ENCODE measurements at places on chromosomes 3 and 15.

- DNase-seq = peak; percentile 2
Observed at GRCh38 chr15:54803134-54803808, 393.5 kb downstream of the RSL24D1 start.

DNA sequence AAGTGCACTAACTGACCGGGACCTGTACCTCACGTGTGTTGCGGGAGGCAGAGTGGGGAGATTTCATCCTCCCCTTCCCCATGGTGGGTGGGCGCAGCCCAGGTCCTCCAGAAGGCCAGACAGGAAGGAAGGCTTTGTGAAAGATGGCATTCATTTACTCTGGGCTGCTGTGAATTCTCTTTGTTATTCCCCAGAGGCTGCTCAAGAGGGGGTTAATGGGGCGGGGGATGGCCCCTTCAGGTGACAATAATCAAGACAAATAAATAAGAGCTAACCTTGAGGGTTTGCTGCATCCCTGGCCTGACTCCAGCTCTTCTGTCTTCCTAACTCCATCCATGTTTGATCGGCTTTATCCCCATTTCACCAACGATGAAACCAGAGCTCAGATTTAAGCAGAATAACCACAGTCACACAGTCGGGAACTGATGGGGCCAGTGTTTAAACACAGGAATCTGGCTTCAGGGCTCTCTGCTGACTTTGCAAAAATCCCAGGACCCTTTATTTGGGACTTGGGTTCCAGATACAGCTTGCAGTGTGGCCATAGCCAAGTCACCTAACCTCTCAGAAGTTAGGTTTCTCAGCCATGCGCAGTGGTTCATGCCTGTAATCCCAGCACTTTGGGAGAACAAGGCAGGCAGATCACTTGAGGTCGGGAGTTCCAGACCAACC is 16.5 kb downstream of the PIF1 start:
- no peak for DNase-seq

DNA sequence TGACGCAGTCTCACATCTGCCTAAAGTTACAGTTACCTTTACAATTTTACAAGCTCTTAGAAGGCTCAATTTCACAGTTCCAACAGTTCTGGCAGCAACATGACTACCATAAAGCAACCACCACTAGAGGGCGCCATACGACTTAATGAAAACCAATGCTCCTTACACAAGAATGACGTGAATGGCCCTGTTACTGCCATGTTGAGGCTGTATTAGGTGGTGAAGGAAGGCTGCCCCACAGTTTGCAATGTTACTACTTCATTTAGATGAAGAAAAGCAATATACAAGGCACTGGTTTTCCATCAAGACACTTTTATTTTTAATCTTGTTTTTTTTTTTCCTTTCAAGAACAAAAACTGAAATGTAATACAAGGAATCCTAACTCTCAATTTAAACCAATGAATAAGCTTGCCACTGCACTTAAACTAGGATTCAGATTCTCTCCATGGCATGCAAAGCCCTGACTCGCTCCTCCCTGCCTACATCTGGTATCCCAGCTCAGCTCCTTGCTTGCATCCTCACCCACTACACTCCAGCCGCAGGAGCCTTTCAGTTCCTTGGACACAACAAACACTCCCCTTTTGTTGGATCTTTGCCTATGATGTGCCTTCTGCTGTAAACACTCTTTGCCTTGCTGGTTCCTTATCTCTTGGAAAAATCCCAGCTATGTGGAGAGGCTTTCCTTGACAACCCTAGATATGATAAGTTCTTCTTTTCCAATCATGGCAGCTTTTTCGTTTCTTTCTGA is 270.7 kb downstream of the GBE1 start:
- DNase-seq = peak; percentile 90

DNA sequence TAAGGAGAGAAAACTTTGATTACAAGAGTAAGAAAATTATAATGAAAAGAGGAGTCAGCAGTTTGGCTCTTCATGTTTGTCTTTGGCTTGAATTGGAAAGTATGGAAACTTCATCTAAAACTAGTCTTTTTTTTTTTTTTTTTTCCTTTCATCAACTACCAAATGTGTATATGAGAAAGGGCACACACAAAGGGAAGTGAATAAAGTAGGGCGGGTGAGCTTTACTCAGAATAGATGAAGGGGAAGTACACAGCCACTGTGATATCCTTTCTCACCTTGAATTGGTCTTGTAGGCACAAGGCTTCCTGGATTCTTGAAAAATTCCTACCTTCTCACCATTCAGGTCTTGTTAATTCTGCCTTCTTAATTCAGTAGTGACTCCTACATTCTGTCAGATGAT is 652.3 kb upstream of the KCNMB2 start:
- no peak for DNase-seq

DNA sequence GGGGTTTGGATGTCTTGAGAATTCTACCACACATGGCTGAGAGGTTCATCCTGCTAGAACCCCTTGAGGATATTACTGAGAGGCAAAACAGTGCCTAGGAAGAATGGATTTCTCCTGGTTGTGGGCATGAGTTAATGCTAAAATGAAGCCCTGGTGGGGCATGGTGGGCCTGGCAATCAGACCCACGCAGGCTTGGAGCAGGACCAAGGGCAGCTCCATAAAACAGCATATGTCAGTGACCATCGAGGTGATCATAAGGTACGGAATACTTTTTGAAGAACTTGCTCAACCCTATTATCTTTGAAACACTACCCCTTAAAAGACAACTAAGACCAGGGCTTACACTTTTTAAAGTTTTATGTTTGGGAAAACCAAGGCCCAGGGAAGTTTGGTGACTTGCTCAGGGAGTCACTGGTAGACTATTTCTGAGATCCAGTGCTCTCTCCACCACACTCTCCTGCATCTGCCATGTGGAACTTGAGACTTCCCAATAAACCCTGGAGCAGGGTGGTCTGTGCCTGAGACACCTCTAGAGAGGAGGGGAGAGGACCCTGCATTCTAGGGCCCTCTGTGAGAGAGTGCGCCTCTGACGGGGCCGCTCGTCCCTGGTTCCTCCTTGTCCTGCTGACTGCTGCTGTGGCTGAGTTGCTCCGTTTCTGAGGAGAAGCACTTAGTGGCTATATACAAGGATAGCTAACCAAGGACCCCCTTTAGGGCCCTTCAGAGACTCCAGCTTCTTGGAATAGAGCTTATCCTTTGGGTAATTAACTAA is 28.0 kb upstream of the TIMP4 start:
- DNase-seq = no peak

- DNase-seq = no peak
Observed at GRCh38 chr15:91941871-91942658, 88.6 kb downstream of the SLCO3A1 start.

GRCh38 chr3:157999246-157999645 is 107.0 kb downstream of the SHOX2 start:
- no peak for DNase-seq

- no peak for DNase-seq
Observed at GRCh38 chr15:43086551-43086950, 19.3 kb downstream of the UBR1 start.

DNA sequence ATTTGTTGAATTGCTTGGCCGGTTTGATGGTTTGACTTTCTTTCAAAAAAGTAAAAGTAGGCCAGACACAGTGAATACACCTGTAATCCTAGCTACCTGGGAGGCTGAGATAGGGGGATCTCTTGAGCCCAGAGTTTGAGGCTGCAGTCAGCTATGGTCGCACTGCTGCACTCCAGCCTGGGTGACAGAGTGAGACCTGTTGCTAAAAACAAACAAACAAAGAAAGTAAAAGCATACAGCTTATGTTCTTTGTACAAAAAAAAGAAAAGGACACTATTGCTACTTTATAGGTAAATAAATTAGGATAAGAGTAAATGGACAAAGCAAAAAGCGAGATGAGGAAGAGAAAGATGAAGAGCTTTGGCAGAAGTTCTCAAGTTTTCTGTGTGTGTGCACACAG is 13.9 kb upstream of the FEZF2 start:
- DNase-seq = no peak

- DNase-seq = no peak
Observed at GRCh38 chr3:111617406-111617805, 22.3 kb upstream of the ZBED2 start.

- no peak for DNase-seq
Observed at GRCh38 chr3:69121950-69122349, 445 bp downstream of the LMOD3 start.

- DNase-seq = no peak
Observed at GRCh38 chr3:87982421-87982820, 76.4 kb downstream of the CGGBP1 start.

GRCh38 chr3:114746502-114746901 is 400.6 kb downstream of the ZBTB20 start:
- no peak for DNase-seq

GRCh38 chr3:99776516-99777209 is 41.0 kb upstream of the CMSS1 start:
- peak; percentile 9 for DNase-seq

GRCh38 chr3:43674345-43675085 is 16.2 kb upstream of the ABHD5 start:
- no peak for DNase-seq

DNA sequence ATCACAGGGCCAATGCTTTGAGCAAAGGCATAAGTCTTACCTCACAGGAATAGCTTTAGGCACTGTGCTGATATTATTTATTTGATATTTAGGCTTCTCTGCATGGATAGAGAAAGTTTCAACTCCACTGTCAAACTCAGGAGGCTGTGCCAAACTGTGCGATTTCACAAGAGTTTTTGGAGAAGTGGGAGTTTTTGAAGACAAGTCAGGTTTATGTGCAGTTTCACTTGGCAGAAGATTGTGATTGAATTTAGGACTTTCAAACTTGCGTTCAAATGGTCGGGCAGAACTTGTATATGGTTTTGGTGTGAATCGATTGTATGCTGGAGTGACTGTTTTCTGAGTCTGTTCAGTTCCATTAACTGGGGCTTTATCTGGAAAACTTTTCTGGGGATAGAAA is 113.7 kb downstream of the TJP1 start:
- DNase-seq = no peak

- DNase-seq = no peak
Observed at GRCh38 chr3:58628823-58629562, 37.6 kb downstream of the FAM3D start.

DNA sequence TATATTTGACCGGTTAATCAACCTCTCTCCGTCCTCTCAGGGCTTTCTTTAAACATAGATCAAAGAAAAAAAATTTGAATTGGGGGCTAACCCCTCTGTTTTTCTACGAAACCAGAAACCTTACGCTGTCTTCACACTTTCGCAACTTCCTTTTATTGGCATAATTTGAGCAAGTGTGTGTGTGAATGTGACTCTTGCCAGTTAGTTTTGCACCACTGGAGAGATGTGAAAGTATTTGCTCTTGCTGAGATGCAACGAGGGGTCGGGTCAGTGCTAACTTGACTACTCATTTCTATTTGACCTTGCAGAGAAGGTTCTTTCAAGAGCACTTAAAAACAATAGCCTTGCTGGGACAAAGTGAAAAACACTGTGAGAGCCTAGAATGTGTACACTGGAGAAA is 81.2 kb downstream of the FAM43A start:
- DNase-seq = no peak

GRCh38 chr3:24294150-24294549 is 200.5 kb downstream of the THRB start:
- no peak for DNase-seq

Data from hematopoietic multipotent progenitor cell treated with erythropoietin and hydrocortisone succinate and interleukin-3 and kit ligand, for 8 days (in vitro differentiated cells).